ENCODE measurements at places on chromosomes 4 and X.

DNA sequence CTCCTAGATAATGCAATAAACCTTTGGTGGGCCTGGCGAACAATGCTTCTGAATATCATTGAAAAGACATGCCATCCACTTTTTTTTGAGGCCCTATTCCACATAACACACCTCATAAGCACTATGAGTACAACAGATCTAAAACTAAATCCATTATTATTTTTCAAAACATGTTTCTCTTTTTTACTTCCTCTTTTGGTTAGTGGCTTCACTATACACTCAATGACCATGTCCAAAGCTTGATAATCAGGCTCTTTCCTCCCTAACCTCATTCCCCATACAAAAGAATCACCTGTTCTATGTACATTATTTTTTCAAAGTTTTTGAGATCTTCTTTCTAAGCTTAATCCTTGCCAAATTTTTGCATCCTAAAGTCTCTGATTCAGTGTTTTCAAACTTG, 20.4 kb upstream of the NPY2R start:
- DNase-seq, result no peak

- no peak for DNase-seq
These were observed 39.6 kb downstream of the SCD5 start for GRCh38 chr4:82758701-82759685.

DNA sequence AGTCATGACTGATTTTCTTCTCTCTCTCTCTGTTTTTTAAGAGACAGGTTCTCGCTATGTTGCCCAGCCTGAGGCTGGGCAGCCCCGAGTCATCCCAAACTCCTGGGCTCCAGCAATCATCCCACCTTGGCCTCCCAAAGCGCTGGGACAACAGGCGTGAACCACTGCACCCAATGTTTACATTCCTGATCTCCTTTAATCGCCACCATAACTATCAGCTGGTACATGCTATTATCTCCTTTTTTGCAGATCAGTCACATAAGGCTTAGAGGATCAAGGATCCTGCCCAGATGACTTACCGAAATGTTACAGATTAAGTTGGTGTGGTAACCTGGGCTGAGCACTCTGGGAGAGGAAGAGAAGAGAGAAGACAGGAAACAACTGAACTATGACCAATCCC, 1.5 kb upstream of the USP46 start:
- no peak for DNase-seq

GRCh38 chrX:19731307-19731820, 156.0 kb downstream of the SH3KBP1 start:
- no peak for DNase-seq
